8988T (cell line): ENCODE measurements at places on chromosomes 6 and 20.
A peak's percentile ranks its signal among the peaks of the same experiment; 100 is the strongest.

GRCh38 chr20:10637031-10637559 lies 36.7 kb downstream of the JAG1 start:
- DNase-seq, result no peak

- DNase-seq, result peak; percentile 98
Measured at GRCh38 chr20:46307139-46307998, 929 bp downstream of the CDH22 start.

DNA sequence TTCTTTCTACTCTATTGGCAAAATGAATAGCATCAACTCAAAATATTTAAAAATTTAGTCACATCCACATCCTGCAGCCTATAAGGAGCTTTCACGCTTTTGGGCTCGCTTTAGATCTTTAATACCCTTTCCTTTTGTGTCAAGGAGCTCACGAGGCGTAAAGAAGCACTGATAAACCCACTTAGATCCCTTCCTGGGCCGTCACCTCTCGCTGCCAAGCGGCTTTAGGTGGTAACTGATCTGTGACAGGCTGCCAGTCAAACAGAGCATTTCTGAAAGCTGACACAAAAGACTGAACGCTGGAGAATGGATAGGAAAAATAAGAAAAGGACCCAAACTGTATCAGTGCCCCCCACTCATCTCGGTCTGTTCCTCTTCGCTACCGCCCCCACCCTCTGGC lies 385.7 kb upstream of the MMS22L start:
- DNase-seq, result no peak

DNA sequence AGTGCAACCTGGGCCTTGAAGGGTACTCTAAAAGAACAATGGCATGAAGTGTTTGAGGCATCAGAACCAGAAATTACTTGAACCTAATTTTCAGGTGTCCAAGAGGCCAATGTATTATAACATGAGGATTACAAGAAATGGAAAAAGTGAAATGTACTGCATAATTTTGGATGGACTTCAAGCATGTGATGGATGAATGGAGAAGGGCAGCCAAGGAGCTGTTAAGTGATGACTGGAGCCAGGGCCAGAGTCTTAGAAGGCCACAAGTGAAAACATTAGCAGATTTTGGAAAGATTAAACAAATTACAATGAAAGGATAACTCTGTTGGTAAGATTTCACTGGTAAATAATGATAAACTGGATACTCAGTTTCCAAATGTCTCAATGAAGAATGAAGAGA lies 738.2 kb downstream of the CD109 start:
- no peak for DNase-seq

DNA sequence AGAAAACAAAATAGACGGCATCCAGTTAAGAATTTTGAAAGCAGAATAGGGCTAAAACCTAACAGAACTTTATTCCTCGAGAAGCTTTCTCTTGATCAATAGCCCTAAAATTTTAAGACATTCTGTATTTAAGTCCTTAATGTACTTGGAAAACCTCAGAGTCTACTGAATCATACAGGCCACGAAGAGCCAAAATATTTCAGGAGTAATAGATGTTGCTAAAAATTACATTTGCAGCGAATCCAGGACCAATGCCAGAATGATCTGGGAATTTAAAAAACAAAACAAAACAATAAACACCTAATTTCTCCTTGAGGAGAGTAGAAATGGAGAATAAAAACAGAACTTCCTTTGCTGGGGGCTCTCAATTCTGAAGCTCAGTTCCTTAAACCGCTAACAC lies 23.3 kb downstream of the ATXN1 start:
- no peak for DNase-seq

- DNase-seq, result no peak
Measured at GRCh38 chr6:13688692-13689196, 22.9 kb downstream of the RANBP9 start.

DNA sequence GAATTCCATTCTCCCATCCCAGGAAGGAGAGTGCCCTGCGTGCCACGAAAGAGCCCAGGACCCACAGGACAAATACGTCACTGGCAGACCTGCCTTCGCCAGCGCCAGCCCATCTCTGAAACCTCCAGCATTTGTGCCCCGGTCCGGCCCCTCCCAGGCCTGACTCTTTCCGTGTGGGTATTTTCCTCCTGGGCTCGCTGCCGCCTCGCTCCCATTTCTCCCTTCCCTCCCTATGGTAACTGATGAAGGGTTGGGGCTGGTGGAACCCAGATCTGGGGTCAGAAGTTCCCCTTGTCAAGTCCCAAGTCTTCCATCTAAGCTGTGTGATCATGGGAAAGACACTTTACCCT lies 208.5 kb downstream of the LRFN2 start:
- DNase-seq, result no peak

DNA sequence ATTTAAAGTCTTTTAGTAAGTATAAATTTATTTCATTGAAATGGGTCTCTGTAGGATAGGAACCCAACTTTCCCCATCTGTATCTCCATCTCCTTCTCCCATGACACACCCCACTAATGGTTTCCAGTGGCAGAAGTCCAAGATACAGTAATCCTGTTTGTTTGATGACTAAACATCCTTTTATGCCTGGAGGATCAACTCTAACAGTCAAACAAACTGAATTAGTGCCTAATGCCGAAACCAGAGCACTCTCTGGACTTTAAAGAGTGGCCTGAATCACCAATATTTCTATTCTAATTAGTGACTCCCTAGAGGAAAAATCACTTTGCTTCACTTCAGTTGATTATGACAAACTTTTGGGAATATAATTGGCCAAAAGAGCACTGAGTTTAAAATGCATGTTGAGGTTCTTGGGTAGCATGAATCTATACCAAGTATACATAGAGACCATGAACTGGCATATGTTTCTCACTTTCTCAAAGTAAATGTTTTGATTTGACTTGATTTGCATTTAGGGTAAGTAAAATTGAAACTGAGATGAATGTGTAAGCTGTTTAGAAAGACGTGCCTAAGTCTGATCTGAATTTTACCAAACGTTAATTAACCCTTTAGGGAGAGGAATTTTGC lies 776.4 kb upstream of the NRSN1 start:
- no peak for DNase-seq

- no peak for DNase-seq
Measured at GRCh38 chr6:94953867-94954631, 623.3 kb upstream of the MANEA start.

DNA sequence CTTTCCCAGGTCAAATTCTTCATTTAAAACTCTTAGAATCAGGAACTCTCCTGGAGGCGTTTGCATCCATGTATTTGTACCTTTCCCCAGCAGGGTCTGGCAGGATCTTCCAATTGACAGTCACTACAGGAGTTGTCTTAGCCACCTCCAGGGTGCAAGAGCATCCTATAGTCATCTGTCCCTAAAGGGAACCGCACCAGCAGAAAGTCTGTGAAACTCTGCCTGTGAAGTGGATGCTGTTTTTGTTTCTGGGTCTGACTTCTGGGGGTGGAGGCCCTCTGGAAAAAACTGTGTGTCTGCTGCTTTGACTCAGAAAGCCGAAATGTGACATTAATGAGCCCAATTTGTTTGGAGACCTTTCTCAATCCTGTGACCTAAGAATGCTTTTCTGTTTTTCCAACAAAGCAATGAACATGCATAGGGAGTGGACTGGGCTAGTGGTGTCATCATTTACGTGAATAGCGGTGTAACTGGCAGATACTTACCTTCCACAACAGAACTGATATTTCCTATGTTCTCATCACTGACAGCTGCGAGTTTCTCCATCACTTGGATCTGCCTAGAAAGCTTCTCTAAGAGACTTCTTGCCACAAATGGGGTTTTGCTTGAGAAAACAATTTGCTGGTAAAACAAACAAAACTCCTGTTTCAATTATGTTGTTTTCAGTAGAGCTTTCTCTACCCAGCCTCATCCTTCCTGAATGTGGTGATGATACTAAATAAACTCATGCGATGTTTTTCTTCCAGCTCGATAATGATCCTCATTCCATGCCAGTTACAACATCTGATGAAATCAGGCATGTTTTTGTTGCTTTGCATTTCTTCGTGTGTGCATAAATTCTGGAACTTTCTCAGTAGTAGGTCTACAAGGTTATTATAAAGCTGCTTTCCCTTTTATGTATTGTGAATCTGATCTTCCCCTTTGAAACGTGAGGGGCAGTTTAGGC lies 33.3 kb upstream of the ARMH2 start:
- no peak for DNase-seq

DNA sequence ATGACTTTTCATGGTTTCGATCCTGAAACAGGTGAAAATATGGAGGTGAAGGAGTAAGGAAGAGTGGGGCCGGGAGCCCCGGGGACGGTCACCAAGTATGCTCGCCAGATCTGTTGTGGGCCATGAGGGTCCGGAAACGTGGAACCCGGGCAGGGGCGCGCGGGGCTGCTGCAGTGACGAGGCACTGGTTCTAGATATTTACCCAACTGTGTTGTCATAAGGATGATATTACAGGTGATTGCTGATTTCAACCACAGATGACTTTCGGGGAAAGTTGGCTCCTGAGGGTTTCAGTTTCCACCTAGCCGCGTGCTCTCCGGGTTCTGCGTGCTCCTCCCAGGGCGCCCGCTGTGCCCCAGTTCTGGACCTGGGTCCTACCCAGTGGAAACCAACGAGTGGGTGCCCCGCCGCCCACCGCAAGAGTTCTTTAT lies 12.2 kb downstream of the RAET1G start:
- DNase-seq, result no peak

DNA sequence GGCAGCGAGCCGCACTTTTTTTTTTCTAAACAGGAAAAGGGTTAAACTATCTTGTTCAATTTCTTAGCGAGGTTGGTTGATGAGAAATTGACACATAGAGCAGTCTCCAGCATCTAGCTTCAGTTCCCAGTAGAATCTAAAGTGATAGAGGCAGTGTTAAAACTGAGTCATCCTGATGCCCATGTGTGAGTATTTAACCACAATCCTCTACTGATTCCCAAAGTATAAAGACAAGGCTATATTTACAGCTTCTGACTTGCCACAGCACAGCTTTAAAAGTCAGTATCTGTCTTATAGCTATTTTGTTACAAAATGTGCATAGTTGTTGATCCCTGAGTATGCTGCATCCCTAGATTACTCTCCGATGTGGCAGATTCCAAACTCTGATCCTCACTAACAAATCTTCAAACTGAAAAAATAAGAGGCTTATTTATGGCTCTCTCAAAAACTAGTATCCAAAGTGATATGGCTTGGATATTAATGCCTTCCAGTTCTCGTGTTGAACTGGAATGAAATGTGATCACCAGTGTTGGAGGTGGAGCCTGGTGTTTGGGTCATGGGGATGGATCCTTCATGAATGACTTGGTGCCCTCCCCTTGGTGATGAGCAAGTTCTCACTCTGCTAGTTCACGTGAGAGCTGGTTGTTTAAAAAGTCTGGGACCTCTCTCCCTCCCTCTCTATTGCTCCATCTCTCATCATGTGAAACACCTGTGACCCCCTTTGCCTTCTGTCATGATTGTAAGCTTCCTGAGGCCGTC lies 13.1 kb upstream of the POPDC3 start:
- no peak for DNase-seq

- DNase-seq, result no peak
Measured at GRCh38 chr6:168075787-168076202, 3.2 kb downstream of the FRMD1 start.

- no peak for DNase-seq
Measured at GRCh38 chr6:162046324-162046723, 681.2 kb downstream of the PRKN start.

GRCh38 chr6:2684103-2684749 lies 66.5 kb downstream of the MYLK4 start:
- peak; percentile 59 for DNase-seq

DNA sequence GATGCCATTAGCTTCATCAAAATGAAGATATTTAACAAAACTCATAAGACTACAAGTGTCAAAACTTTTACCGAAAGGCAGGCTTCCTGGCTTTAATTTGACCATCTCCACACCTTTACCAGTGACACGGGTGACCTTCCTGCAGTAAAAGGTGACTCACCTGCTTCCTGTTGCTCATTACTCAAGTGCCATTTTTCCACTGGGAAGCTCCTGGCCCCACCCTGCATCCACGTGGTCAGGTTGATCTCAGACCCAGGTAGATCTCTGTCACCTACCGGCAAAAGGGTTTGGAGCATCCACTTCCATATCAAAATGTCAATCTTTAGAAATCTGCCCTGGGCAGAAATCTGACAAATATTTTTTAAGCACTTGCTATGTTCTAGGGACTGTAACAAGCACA lies 31.9 kb upstream of the CDH4 start:
- no peak for DNase-seq

GRCh38 chr20:7420345-7420744 lies 519.9 kb downstream of the HAO1 start:
- DNase-seq, result no peak

DNA sequence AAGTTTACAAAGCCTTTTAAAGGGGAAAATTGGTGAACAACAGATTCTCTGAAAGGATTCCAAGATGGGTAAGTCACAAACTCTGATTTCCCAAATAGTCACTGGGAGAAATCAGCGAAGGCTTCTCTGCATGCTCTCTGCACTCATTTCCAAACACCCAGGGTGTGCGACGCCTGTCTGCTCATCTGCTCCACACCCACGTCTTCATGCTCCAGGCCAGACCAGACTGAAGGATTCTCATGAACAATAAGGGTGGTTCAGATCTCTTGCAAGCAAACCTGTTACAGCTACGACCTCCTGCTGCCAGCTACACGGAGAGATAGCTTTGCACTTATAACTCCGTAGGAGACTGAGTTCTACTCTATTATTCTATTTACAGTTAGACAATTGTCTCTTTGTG lies 1.4 kb downstream of the MC3R start:
- DNase-seq, result no peak

DNA sequence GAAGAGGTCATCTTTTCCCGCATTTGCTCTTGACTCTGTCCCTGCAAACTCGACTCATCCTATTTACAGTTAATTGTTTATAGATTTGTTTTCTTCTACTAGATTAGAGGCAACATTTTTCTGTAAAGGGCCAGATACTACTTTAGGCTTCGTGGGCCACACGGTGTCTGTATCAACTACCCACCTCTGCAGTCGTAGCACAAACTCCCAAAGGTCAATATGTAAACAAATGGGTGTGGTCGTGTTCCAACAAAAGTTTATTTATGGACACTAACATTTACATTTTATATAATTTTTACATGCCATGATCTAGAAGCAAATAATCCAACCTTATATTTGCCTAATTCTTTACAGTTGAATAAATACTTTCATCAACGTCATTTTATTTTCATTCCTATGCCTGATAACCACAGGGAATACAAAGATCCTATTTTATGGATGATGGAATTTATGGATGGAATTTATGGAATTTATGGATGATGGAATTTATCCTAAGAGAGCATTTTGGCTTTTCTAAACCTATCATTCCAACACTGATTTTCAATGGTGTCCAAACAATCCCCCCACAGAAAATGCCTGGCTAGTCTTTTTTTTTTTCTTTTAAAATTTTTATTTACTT lies 232.8 kb downstream of the MYLK4 start:
- DNase-seq, result no peak

DNA sequence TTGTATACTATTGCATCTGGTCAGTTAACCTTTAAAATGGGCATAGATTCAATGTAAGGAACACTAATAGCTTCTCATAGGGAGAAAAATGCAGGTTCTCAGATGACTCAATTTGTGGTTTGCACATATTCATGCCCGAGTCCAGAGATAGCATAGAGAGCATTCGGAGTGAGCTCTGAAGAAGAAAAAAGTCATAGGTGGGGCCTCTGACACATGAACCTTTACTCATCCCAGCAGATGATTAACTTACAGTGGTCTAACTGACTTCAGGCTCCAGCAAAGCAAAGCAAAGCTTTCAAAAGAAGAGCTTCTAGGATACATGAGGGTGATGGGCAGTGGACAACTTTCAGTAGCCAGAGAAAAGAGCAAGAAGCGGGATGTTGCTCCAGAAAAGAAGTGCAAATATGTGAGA lies 55.3 kb upstream of the BTN3A2 start:
- no peak for DNase-seq
